ENCODE measurements at places on chromosomes 3 and 15. TPM values are rescaled to one million over a fixed set of nuclear protein-coding genes. Genes with fewer than 3 reads are reported as not detected.

Gene SKOR1
- 0.26 TPM for total RNA-seq

Gene SLC7A14
- total RNA-seq: not detected

GRCh38 chr15:39651881-39652280, 71.0 kb downstream of the THBS1 start:
- DNase-seq: no peak

DNA sequence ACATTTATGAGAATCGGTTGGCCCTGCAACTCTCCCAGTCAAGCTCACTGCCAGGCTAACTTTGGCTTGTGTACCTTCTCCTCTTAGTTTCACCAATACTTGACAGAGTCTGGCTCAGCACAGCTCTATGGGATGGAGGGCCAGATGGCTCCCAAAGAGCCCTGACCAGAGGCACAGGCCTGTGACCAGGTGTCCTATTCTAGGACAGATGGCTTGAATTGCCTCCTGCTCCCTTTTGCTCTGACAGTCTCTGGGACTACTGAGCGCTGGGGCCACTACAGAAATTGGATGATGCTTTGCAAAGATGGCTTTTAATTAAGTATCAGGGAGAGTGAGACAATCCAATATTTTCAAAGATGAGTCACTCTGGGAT, 10.3 kb upstream of the ARID3B start:
- DNase-seq: no peak

GRCh38 chr15:25323420-25323819, 115.4 kb downstream of the UBE3A start:
- DNase-seq: no peak

Gene MKRN2OS
- total RNA-seq: not detected

Gene MINDY2
- 14.8 TPM for total RNA-seq

All from mesenteric fat pad (tissue), 1 donor.